ENCODE measurements at places on chromosomes 12 and 14.

DNA sequence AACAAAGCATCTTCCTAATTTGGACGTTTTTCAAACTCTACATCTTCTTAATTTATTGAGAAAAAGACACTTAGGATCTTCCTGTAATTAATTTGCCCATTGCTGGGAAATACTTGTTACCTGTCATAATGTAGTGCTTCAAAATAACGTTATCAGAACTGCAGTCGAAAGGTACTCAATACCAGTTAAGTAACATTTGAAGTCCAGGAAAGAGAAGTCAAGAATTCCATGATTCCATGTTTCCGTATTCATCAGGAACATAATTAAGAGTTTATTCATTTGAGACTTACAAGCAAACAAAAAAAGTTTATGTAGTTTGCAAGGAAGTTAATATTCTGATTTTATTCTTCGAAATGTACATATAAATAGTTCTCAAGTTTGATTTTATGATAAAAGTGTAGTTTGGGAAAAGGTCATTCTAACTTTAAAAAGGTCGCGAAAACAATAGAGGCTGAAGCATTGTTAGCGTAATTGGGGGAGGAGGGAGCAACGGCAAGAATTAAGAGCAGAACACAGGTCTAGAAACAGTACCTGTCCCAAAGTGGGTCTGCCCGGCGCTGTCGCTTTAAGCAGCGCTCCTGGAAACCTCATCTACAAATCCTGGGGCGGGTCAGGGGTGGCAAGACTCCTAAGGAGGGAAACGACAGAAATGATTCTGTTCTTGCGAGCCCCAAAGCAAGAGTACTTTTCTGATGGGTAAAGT lies 1.2 kb upstream of the KCNMB4 start:
- DNase-seq, result no peak

DNA sequence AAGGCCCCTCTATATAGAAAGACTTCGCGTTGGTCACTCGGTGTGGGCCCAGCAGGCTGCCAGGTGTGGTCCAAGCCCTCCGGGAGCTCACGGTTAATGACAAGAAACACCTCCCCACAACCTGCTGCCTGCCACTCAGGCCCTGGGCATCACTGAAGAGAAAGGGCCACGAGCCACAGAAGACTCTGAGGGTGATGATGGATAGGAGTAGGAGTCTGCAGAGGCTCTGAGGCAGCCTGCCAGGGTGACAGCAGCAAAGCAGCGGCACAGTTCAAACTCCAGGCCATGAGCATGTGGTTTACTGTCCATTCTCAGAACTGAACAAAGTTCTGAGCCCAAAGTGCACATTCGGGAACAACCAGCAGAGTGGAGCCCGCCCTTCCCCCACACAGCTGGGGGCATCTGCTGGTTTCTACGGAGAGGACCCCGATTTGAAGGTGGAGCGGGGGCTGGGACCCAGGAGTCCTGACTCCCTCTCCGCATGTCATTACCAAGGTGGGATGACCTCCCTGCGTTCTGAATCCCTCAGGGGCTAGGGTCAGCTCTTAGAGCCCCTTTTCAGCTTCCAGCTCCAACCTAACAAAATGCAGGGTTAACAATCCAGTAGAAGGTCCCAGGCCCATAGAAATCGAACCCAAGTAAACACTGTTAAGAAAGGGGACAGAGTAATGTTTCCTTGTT lies 65.8 kb downstream of the VWF start:
- DNase-seq, result no peak

DNA sequence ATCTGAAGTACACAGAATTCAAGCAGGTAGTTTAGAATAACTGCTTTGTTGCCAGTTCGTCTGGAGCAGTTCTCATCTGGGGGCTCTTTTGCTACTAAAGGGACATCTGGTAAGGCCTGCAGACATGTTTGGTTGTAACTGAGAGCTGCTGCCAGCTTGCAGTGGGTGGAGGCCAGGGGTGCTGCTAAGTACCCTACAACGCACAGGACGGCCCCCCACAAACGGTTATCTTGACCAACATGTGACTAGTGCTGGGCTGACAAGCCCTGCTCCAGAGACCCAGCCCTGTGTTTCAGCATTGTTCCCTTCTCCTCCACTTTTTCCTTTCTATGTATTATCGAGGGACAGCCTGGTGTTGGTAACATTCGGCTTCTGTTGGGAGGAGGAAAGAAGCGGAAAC lies 40.8 kb downstream of the FBXO21 start:
- no peak for DNase-seq

GRCh38 chr14:93655078-93655750 lies 133.1 kb downstream of the PRIMA1 start:
- DNase-seq, result no peak

DNA sequence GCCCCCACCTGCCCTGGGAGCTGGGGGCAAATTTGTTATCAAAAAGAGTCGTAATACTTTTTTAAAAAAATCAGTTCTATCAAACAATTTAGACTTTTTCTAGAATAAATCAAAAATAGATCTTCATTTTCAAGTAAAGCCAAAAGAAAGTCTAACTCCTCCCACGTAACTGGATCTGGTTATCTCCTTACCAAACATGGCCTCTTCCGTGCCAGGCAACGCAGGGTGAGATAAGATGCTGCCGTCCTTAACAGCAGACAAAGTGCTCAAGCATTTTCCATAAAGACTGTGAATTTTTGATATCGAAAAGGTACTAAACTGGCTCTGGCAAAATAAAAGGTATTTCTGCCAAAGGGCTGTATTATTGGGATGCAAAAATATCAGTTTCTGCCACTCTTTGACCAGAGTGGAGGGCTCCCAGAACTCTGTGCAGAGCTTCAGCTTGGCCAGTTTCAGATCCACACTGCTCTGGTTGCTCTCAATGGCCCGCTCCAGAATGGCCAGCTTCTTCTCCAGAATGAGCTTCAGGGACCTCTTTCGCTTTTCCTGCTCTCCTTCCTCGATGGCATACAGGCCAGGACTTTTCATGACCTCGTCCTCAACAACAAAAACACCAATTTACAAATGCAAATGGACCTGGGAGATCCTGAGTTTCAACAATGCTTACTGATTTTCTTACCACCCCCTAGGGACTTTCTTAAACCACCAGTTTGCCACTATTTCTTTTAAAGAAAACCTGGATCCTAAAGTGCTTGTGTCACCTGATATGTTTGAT lies 29.0 kb downstream of the NRDE2 start:
- DNase-seq, result no peak

DNA sequence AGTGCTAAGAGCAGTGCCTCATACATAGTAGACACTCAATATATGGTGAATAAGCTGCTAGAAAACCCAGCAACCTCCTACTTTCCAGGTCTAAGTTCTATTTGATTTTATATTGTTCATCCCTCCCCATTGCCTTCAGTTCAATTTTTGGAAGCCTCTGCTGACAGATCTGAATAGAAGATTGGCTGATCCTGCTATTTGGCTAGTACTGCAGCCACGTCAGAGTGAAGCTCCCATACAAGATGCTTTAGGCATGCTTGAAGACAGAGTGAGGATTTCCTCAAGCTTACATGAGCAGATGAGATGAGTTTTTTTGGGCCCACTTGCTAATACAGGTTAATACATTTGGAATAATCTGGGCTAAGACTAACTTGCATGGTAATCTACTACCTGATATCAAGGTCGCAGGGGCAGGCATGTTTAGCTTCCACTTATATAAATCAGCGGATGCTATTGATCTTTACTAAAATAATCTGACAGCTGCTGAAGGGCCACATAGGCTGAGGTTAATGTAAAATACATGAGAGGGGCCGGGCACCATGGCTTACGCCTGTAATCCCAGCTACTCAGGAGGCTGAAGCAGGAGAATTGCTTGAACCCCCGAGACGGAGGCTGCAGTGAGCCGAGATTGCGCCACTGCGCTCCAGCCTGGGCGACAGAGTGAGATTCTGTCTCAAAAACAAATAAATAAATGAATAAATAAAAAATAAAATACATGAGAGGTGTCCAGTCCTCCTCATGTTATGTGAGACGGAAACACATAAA lies 15.9 kb upstream of the AEBP2 start:
- DNase-seq, result no peak

- no peak for DNase-seq
These were observed at the start of gene CLEC2D for GRCh38 chr12:9669534-9669933. Gene CLEC2D, plus strand, starts transcription at chr12:9669713. Its CDS starts 22 bp downstream, at chr12:9669735.

GRCh38 chr12:102470945-102471344 lies 9.4 kb downstream of the IGF1 start:
- DNase-seq, result no peak
